T-helper 1 cell (primary cell): ENCODE measurements at places on chromosomes 6 and 20.

DNA sequence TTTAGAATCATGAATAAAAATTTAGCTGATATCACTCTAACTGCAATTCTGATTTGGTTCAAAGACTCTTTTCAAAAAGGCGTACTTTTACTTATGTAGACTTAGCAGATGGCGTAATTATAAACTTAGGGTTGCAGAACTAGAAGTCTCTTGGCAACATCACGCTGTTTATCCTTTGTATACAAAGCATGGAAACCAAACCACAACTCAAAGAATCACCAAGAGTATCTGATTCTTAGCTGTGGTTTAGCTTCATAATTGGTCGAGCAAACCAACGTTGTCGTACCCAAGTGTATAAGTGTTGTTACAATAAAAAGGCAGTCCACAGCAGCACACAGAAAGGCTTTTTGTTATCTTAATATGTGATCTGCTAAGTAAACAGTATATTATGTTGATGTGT, 18.2 kb downstream of the STMND1 start:
- no peak for DNase-seq

- peak; percentile 60 for DNase-seq
Observed at GRCh38 chr20:64101731-64102621, 5.4 kb downstream of the NPBWR2 start.

GRCh38 chr20:15708984-15709598, 864.2 kb downstream of the KIF16B start:
- DNase-seq, result no peak

DNA sequence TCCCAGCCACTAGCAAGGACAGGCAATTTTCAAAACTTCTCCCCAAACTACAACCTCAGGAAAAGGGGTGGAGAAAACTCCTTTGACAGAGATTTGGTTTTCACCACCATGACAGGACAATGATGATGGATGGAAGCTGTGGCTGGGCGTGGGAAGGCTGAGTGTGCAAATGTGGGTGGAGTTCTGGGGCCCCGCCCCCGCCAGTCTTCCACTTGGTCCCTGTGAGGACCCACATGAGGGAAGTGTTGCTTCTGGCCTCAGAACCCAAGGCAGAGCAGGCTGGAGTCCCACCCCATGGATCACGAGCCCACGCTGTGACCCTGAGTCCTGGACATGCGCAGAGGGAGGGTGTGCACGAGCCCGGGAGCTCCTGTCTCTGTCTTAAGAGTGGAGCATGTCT, 21.5 kb upstream of the MRGBP start:
- no peak for DNase-seq

GRCh38 chr6:11142296-11143027, 30.9 kb upstream of the ERVFRD-1 start:
- no peak for DNase-seq

DNA sequence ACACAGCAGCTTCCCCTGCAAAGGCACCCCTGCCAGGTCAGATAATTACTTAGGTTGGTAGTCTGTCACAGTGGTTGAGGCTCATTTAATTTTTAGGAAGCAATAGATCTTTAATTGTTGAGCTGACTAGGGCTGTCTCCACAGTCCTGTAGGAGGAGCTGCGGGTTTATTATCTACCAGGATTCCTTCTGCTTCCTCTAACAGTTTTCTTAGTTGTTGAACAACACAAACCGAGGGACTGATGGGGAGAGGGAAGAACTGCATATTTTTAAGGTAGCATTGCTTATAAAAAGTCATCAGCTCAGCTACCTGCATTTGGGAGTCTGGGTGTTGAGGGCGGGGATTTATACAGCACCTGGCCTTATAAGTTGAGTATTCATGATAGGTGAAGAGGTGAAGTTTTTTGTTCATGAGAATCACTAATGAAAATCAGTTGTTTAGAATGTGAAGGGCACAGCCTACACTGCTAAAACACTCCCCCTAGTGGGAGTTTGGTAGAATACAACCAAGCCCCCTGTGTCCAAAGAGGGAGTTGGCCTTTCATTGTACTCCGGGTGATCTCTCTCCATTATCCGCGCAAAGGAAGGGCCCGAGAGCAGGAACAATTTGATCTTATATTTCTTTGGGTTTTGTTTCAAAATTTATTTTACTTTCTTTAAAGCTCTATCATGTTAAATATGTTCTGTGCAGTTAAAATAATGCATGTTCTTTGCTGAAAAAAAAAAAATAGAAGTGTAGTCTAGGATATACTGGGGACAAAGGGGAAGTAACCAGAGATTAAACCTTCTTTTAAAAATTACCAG, 69.6 kb downstream of the SSR1 start:
- DNase-seq, result peak; percentile 49

- no peak for DNase-seq
Observed at GRCh38 chr6:145329257-145329656, 406.1 kb downstream of the EPM2A start.

DNA sequence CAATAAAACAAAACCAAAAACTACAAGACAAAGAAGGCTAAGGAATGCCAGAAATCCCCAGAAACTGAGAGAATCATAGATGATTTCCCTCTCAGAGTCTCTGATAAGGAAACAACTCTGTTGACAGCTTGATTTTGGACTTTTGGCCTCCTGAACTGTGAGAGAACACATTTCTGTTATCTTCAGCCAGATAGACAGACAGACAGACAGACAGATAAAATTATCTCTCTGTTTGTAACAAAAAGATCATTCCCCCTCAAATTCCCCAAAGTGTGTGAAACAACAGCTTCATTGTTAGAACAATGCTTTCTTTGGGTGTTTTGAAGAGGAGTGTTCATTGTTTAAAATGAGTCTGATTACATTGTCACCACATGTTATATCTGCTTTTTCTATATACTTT, 148.2 kb downstream of the BCKDHB start:
- no peak for DNase-seq

DNA sequence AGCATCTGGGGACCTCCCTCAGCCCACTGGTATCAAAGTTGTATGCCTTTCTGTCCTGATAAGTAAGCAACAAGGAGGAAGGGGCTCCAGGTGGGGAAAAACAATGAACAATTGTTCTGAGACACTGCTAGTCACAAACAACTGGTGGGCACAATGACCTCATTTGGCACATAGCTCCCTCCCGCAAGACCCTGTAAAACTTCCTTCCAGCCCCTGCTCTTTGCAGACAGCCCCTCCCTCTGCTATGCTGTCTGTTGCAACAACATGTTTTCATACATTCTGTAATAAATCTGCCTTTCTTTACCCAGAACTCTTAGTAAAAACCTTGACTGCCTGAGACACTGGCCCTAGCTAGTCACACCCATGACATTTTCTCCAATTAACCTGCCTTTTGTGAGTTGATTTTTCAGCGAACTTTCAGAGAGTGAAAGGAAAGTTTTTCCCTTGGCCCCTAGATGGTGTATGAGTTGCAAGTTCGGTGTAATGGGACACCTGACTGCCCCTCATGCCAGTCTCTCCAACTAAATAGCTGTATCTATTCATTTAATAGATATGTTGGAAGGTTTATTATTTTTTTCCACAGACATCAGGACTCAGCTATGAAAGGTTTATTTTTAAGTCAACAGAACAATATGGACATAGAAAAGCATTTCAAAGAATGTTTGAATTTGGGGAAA, 142.3 kb upstream of the SLC22A16 start:
- no peak for DNase-seq
